ENCODE measurements at places on chromosomes 11 and 22.

- no peak for DNase-seq
These were observed 57.2 kb upstream of the SHANK2 start for GRCh38 chr11:71309611-71310010.

GRCh38 chr22:32544953-32545558 is 70.4 kb downstream of the FBXO7 start:
- DNase-seq, result no peak

- no peak for DNase-seq
These were observed 138.4 kb upstream of the DDI1 start for GRCh38 chr11:103898065-103898464.

DNA sequence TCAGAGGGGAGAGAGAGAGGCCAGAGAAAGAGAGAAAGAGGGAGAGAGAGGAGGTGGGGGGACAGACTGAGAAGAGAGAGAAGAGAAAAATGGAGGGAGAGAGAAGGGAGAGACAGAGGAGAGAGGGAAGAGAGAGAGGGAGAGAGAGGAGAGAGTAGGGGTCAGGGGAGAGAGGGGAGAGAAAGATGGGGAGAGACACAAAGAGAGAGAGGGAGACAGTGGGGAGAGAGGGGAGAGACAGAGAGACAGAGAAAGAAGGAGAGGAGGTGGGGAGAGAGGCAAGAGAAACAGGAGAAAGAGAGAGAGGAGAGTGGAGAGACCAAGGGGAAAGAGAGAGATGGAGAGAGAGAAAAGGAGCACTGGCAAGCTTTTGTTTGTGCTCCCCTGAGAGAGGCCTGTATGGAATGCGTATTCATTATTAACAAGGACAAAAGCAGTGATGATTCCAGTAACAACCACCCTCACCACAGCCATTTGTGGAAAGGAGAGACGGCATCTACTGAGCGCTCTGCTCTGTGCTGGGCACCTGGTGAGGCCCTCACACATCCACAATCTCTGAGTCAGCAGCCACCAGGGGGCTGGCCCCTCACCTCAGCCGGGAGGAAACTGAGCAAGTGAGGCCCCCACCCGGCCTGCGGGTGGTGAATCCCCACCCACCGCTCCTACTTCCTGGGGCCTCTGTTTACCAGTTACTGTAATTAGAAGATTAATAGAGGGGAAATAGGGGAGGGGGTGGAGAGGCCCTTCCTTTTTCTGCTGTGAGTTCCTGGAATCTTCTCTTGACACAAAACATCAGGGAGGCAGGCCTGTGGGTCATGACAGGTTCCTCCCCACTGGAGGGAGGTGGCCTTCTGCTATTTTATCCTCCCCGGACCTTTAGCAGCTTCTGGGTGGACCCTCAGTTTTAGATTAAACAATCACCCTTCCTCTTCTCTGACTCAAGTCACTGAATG is 14.6 kb upstream of the MIAT start:
- no peak for DNase-seq

- DNase-seq, result no peak
These were observed 6.9 kb upstream of the P4HA3 start for GRCh38 chr11:74318241-74318932.

DNA sequence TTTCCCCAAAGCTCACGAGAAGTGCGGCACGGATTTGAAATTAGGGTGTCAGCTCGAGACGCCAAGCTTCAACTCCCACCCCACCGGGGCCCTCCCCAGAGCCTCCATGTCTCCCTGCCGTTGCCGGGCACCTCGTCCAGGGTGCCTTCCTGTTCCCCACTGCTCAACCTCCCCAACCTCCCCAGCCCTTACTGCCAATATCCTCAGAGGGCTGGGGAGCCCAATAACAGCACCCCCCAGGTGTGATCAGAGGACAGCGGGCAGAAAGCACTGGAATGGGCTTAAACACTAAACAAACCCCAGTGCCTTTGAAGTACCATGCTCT is 1336.4 kb downstream of the TBC1D22A start:
- DNase-seq, result no peak

DNA sequence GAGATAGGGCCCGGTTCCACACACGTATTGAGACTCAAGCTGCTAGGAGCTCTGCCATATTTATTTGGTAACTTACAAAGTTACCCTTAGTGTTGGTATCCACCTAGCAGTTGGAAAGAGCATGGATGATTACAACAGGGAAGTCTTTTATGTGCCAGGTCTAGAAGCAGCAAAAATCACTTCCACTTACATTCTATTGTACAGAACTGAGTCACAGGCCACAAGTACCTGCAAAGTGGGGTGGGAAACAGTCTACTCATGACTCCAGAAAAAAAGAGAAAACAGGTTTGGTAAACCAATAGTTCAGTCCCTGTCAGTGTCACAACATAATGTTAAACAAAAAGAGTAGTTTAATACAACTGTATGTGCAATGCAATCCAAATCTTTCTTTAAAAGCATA is 279.6 kb upstream of the PITPNB start:
- DNase-seq, result no peak

DNA sequence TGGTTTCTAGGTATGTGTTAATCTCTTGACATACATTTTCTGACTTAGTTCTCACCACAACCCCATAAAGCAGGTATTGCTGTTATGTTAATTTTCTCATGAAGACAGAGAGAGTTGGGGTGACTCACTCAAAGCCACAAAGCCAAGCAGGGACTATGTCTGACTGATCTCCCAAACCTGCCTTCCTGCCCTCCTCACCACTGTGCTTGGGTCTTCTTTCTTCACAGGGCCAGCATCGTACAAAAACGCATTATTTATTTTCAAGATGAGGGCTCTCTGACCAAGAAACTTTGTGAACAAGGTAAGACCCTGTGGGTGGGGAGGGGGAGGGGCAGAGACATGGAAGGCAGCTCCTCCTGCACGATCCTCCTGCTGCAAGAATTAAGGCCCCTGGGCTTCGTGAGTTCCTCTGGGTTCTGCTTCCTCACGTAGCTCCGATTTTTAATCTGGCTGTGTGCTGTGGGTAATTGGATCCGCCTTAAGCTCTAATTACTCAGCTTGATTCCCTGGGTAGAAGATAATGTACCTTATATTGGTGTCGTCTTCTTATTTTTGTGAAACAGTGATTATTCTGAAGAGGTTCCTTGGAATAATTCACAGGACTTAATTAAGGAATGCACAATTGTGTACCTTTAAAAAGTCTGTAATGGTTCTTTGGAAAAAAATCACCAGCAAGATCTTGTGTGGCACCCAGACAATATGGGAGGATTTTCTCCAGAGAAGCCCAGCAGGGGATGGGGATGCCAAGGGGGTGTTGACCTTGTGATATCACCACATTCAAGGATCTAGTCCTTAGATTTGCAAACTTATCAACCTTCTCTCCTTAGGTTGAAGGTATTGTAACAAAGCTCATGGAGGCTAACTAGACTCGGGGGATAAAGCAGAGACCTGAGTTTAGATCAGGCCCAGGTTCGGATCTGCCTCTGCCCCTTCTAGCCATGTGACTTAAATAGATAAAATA is 112.9 kb downstream of the SPON1 start:
- DNase-seq, result no peak

DNA sequence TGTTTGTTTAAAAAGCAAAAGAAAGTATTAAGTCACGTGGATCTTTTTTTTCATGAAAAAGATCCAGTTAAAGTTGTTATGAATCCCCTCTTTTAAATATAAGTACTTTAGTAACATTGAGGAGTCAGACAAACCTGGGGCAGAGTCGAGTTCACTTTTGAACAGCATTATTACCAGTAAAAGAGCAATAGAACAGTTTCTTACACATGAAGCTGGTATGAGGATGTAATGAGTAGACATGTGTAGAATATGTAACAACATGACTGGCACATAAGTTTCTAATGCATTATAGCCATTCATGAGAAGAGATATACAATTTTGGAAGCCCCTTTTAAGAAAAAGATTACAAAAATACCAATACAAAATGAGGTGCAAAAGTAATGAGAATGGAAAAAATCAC is 7.6 kb upstream of the MUC15 start:
- no peak for DNase-seq

GRCh38 chr11:88709567-88709966 is 356.2 kb downstream of the GRM5 start:
- no peak for DNase-seq

DNA sequence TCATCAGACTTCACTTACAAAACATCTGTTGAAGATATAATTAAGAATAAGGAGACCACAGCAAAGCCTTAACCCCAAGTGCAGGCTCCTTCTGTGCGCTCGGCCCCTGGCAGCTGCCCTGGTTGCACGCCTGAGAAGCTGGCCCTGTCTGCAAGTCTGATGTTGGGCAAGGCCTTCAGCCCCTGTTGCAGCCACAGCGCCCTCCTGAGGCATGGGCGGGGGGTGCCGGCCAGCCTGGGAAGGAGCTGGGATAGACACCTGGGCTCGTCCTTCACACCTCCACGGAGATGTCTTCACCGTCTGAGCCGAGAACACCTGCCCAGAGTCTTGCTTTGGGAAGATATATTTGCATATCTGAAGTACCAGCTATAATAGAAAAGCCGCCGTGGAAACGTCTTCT is 104.1 kb downstream of the MPPED1 start:
- DNase-seq, result no peak

DNA sequence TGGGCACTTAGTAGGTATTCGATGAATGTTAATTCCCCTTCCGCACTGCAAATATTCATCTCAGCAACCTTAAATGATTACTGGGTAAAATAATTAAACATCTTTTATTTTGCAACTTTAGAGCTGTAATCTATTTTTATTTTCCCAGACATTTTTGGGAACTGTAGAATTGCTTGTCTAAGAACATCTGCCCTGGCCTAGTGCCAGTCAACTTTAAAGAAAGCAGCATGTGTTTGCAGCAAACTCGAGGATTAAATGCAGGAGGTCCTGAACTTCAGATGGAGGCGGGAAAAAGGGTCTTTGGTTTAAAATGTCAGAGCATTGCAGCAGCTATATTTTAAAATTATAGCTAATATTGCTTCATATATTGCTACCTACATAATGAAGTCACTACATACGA is 190.0 kb downstream of the PGR start:
- no peak for DNase-seq

- DNase-seq, result no peak
These were observed 7.4 kb upstream of the CREBZF start for GRCh38 chr11:85672105-85672902.

- DNase-seq, result no peak
These were observed 232.0 kb downstream of the BUD13 start for GRCh38 chr11:116540645-116541304.

DNA sequence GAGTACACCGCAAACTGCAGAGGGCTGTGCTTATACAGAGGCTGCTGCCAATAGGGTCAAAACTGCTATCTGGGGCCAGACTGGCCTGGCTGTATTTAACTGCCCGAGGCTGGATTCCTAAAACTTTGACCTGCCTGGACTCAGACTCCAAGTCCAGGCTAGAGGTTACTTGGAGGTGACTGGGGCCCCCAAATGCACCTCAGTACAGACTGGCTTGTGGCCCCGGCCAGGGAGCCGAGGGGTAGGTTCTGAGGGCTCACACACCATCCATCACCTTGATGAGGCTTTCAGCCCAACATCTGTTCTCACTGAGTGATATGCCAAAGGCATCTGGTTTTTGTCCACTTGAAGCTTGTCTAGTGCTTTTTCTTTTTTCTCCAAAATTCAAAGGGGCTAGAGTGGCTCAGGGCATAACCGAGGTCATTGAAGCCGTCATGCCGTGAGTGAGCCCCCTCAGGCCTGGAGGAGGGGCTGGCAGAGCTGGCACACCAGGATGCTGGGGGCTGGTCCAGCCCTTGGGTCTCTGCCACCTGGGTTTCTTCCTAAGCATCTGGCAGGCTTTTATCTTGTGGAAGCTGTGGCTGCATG is 52.4 kb upstream of the TTLL12 start:
- DNase-seq, result no peak

- DNase-seq, result no peak
These were observed 126.1 kb downstream of the TRIM29 start for GRCh38 chr11:120011836-120012235.

- no peak for DNase-seq
These were observed 49.3 kb downstream of the AHNAK start for GRCh38 chr11:62497132-62497801.

DNA sequence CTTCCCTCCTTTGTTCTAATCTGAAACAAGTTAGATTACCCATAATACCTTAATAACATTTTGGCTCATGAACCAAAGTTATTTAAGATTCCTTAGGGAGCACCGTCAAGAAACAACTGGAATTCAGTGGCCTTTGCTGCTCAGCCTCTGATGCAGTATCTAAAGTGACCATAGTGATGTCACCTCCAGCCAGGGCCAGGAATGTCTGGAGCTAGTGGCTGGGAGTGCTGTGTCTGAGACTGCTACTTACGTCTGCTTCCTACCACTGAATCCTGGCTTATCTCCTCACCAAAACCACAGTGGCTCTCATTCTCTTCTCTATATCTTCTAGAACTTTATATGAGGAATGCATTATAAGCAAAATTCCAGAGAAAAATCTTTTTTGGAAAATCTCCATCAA is 658.0 kb downstream of the DLG2 start:
- DNase-seq, result no peak

- no peak for DNase-seq
These were observed 110.9 kb upstream of the GRK3 start for GRCh38 chr22:25453557-25453956.

DNA sequence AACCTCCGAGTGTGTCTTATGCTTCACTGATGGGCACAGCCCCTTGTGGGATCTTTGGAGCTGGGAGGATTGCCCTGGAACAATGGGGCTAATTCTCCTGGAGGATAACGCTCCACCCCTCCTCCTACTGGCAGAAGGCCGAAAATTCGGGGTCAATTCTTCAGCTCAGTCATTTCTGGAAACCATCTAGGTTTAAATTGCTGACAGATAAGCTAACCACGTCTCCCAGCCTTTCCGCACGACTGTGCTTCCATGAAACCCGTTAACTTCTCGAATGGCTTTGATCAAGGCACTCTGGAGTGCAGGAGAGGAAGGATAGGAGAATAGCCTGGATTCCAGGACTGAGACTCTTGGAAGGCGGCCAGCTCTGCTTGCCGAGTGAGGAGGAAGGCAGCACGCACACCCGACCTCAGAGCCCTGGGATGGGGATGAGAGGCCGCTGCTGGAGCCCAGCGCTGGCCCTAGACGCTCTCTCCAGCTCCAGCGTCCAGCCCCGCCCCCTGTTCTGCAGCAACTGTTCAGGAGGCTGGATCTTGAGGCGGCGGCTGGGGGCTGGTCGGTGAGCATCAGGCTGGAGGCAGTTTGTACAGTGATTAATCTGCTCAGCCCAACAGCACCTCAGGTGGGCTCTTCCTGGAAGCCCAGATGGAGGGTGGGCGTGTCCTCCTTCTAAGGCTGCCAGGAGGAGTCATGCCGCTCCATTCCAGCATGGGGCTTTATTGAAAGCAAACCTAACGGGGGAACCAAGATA is 176.7 kb upstream of the NCAM1 start:
- no peak for DNase-seq

- DNase-seq, result no peak
These were observed 194.9 kb downstream of the BCR start for GRCh38 chr22:23375031-23375827.

DNA sequence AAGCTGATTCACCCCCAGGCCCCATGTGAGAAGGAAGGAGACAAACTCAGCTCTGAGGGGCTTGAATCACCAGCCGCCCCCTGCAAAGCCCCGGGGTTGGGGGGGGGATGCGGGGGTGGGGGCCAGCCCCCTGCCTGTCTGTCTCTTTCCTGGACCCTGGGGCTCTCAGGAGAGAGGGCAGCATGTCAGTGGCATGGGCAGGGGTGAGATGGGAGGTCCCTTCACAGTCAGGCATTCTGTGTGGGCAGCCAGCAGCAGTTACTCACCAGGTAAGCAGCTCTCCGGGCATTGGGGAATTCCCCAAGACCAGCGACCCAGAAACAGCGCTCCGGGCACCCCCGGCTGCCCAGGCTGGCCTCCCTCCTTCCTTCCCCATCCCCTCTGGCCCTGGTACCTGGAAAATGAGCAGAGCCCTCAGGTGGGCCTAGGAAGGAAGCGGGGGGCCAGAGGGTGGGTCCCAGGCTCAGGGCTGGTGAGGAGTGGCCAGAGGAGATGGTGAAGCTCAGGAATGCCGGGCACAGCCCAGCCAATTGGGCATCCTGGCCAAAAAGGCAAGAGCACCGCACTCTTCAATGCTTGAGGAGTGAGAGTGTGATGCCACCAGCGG is 4.2 kb upstream of the LIF start:
- DNase-seq, result no peak

All from esophagus squamous epithelium (tissue), 5 donors.